ENCODE measurements at places on chromosomes 1 and 21.

DNA sequence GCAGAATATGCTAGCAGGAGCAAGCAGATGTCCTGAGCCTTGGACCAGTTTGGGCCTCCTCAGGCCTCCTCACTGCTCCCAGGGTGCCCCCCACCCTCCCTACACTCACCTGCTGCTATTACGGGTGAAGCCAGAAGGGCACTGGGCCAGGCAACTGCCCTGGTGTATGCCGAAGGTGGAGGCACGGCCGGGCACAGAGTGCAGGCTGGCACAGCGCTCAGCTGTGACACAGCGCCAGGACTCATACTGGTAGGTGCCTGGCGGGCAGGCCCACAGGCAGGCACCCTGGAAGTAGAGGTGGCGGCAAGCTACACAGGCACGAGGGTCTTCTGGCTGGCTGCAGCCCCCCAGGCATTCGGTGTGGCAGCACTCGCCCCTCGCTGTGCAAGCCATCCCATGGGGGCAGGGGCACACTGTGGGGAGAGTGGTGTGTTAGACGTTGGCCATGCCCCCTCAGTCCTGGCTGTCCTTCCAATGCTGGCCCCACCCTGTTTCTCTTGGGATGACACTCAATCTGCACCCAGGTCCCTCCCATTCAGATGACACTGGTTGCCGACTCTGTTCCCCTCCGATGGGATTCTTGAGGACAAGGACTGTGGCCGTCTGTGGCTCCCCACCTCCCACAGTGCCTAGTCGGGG, 7.0 kb downstream of the INSRR start:
- no peak for DNase-seq

- no peak for DNase-seq
These were observed 1.9 kb downstream of the TAGLN2 start for GRCh38 chr1:159923203-159924024.

- peak; percentile 52 for DNase-seq
These were observed 129.2 kb downstream of the RGS21 start for GRCh38 chr1:192445839-192446489.

DNA sequence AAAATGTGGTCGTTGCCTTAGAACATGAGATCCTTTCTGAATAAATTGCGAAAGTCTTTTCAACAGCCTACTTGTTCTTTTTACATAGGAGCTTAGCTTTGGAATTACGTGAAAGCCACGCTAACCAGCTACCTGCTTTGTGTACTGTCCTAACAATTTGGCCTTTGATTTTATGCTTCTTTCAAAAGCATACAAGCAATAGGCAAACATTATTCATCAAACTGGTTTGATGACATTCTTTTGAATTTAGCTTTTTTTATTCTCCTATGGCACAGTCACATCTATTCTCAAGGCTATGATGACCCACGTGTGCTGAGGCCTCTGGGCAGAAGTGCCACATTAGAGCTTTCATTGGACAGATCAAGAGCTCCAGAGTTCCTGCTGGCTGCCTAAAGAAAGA, 178.0 kb upstream of the DPT start:
- DNase-seq, result no peak

GRCh38 chr1:85575363-85575995, 5.1 kb upstream of the CCN1 start:
- DNase-seq, result no peak

DNA sequence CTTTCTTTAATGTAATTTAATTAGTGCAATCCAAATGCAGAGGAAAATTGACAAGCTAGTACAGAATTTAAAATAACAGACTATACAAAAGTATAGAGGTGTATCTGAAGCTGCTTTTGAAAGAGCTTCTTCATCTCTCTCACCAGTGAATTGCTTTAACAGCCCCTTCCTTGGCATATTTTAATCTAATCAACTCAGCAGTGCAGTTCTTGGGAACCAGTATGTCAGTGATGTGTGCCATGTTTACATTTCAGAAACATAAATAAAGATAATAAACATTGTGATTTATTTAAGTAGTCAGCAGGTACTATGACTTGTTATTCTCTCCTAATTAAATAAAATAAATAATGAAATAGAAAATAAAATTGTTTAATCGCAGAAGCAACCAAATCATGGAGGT, 1260.6 kb downstream of the NCAM2 start:
- DNase-seq, result no peak

GRCh38 chr1:206001476-206001888, 1.7 kb downstream of the RAB7B start:
- DNase-seq, result peak; percentile 77

DNA sequence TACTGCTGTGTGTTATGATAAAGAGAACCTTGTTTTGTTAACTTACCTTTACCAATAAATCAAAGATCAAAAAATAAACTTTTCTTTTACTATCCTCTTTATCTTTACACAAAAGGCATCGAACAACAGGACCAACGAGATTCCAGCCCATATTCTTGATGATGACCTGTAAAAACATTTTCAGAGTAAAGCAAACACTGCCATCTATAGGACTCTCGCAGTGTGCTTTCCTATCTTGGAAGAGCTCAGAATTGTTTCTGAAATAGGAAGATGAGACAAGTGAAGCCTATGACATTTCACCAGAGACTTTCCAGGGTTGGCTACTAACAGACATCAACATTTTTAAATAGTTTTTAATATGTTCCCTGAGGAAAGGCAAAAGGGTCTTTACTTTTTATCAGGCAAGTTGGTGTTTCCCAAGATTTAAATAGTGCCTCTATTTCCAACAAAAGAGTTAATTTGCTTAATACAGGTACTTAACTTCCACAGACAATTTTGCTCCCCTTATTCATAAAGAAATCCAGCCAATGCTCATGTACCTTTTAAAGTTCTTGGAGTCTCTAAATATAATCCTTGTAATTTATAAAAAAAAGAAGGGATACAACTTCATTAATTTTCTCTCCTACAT, 7.3 kb downstream of the GLMN start:
- peak; percentile 41 for DNase-seq

- DNase-seq, result peak; percentile 51
These were observed 10.6 kb downstream of the FCMR start for GRCh38 chr1:206911064-206911663.

DNA sequence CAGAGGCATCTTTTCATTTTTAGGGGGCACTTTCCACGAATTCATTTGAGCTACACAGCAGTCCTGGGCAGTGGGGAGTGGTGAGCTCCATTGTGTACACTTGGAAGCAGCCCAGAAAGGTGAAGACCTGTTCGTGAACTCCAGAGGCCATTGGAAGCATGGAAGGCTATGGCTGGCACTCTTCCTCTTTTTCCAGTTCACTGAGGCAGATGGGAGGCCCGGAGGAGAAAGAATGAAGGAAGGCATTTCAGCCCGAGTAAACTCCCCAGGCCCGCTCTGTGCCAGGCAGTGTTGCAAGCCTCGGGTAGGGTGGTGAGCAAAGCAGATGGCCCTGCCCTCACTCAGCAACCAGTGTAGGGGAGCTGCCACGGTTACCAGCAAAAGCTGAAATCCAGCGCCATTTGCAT, 673 bp upstream of the DHCR24 start:
- no peak for DNase-seq

- no peak for DNase-seq
These were observed 536.4 kb downstream of the DPYD start for GRCh38 chr1:97384294-97384968.

GRCh38 chr1:64960731-64961130, 5.6 kb downstream of the JAK1 start:
- DNase-seq, result no peak

DNA sequence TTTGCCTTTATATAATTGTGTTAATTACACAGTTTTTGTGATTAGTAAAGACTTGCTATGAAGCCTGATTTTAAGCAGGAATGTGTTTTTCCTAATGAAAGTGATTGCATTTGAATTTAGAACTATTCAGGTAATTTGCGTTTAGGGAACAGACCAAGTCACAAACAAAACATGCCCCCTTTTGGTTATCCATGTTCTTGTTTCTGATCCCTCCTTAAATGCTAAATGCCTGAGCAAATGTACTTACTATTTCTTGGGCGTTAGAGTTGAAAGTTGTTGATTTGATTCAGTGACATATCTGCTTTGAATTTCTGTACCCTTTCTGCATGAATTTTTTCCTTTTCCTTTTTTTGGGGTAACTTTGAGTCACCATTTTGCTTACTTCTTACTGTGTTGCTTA, 5.2 kb downstream of the POU2F1 start:
- no peak for DNase-seq

- DNase-seq, result no peak
These were observed 25.2 kb upstream of the RABGAP1L start for GRCh38 chr1:174134003-174134659.

- no peak for DNase-seq
These were observed 29.4 kb downstream of the NMNAT2 start for GRCh38 chr1:183388735-183389134.

DNA sequence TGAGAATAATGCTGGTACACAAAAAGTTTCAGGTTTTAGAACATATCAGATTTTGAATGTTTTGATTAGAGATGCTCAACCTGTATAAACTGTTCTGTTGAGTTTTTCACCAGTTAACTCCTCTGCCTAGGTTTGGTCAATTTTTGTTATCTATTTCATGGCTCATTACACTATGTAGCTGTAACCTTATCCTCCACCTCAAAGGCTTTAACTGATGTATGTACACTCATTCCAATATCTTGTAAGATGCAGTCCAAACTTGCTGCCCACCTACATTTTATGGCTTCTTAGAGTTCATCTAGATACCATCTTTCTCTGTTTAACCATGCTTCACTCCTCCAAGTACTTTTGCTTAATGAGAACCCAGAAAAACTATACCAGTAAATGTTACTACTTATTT, 107.8 kb downstream of the EIF4G3 start:
- DNase-seq, result no peak

DNA sequence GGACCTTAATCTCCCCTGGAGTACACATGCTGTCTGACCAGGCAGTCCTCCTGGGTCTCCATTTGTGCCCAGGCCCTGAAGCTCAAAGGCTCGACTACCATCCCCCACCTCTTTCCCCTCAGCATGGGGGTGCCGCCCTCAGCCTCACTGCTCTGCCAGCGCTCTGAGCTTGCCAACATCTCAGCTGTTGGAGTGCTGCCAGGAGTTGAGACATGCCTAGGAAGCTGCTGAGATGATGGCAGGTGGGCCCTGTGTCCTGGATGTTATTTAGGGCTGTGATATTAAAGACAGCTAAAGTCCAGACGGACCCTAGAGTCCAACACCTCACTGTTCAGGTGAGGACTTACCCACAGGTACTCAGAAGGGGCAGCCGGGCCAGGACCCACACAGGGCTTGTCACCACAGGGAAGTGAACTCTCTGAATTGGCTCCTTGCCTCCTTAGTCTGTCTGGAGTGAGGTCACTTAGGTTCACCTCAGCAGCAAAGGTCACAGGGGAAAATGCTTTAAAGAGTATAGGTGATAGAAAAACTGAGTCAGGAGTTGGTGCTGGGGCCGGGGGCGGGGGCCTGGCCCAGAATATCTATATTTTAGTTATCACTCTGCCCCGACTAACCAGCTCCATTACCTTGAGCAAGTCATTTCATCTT, 19.7 kb upstream of the KCNC4 start:
- DNase-seq, result no peak

GRCh38 chr1:29647581-29647980, 411.3 kb downstream of the PTPRU start:
- no peak for DNase-seq

- no peak for DNase-seq
These were observed 16.4 kb upstream of the TBX19 start for GRCh38 chr1:168264296-168264695.

GRCh38 chr1:58047265-58047858, 499.2 kb downstream of the OMA1 start:
- DNase-seq, result no peak

- peak; percentile 26 for DNase-seq
These were observed 6.6 kb upstream of the ETV3L start for GRCh38 chr1:157105988-157106812.

GRCh38 chr1:90986953-90987352, 34.9 kb downstream of the ZNF644 start:
- no peak for DNase-seq

DNA sequence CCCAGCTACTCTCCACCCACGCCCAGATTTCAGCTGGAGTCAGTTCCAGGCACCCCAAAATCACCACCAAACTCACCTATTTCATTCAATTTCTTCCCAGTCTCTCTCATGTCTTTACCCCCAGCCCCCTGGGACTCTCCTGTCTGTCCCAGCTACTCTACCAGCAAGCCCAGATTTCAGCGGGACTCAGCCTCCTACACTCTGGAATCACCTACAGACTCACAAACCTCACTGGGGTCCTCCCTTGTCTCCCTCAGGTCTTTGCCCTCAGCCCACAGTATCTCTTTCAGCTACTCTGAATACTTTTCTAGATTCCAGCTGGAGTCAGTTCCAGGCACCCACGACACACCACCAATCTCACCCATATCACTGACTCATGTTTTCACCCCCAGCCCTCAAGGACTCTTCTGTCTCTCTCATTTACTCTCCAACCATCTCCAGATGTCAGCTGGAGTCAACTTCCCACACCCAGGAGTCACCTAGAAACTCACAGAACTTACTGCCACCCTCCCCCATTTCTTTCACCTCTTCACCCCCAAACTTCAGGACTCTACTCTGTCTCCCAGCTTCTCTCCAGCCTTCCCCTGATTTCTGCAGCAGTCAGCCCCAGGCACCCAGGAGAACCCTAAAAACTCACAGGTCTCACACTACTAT, 1529.3 kb upstream of the TPTE start:
- peak; percentile 72 for DNase-seq

- DNase-seq, result no peak
These were observed 154.6 kb downstream of the C1orf94 start for GRCh38 chr1:34331020-34331926.

DNA sequence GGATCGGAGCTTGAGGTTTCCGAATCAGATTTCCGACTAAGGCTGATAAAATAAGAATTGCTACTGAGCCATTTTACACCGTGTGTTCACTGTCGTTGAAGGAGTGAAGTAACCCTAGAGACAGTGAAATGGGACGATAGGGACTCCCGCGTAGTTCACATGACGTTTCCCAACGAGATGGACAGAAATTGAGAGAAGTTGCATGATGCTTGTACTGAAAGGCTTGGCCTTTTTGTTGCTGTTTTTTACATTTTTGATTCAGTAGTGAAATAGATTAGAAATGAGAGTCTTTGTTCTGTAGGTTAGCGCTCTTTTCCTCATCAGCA, 1.2 kb downstream of the KHDRBS1 start:
- no peak for DNase-seq

DNA sequence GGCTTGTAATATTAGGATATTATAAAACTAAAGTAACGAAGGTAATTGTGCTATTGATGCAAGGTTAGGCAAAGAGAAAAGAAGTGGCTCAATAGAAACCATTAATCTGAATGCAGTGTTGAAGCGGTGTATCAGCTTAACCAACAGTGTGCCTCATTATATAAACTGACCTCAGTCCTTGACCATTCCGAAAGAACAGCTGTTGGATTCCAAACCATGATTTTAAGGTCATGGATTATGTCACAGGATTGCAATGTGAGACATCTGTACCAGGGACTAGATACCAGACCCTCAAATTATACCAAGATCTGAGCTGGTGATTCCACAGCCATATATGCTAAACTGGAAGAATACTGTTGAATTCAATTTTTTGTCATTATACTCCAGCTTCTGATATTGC, 134.2 kb upstream of the HP1BP3 start:
- no peak for DNase-seq

GRCh38 chr1:921011-921837, 2.5 kb upstream of the SAMD11 start:
- peak; percentile 46 for DNase-seq

- DNase-seq, result no peak
These were observed 8.7 kb downstream of the UBXN11 start for GRCh38 chr1:26297791-26298124.
